Activated naive CD4-positive, alpha-beta T cell (primary cell): ENCODE measurements at places on chromosomes 2 and 18.
A peak's percentile ranks its signal among the peaks of the same experiment; 100 is the strongest.

- no peak for DNase-seq
Observed at GRCh38 chr18:35729991-35730668, 148.6 kb downstream of the GALNT1 start.

GRCh38 chr18:12658426-12659138 lies 675 bp upstream of the SPIRE1 start:
- DNase-seq = no peak

DNA sequence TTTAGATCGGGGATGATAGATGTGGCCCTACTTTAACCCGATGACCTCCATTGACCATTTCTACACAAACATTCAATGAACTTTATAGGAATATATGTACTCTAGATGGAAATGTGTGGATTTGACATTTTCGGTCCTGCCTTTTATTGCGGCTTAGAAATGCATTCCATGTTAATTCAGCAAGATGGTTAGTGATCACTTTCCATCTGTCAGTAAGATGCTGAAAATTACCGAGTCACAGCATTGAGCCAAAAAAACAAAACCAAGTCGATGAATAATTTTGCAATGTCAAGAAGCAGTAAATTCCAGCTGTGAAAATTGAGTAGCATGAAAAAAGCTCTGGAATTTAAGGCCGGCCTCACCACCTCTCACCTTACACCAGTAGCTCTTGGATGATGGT lies 1642.6 kb upstream of the NXPH2 start:
- no peak for DNase-seq

DNA sequence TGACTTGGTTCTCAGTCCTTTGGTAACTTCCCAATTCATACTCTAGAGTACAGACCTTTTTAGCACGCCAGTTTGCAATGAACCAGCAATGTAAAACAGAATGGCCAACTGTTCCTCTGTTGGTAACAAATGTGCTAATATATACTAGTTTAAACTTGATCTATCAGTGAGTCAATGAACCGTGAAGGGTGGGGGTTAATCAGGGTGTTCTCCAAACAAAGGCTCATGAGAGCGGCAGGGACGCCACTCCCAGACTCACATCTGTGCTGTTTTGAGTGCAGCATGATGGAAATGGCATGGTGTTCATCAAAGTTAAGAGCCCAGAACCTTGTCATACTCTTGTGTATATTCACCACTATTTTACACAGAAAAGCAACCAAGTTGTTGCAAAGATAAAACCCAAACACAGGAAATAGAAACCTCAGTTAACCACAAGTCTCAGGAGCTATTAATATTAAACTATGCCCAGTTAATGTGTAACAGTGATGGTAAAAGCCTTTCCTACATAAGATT lies 70.3 kb downstream of the CERKL start:
- no peak for DNase-seq

- DNase-seq = no peak
Observed at GRCh38 chr2:168090366-168091135, 156.8 kb downstream of the STK39 start.

DNA sequence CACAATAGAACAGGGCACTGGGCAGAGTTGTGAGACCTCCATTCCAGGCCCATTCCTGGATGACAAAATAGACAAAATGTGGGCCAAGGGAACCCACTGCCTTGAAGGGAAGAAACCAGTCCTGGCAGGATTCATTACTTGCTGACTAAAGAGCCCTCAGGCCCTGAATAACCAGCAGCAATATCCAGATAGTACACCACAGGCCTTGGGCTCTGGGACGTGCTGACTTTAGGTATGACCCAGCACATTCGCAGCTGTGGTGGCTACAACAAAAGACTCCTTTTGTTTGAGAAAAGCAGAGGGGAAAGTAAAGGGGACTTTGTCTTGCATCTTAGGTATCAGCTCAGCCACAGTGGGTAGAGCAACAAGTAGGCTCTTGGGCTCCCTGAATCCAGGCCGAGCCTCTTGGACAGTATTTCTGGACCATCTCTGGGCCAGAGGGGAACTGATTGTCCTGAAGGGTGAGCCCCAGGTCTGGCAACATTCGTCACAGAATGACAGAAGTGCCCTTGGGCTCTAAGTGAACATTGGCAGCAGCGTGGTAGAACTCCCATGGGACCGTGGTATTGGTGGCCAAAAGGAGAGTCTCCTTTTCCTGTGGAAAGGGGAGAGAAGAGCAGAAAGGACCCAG lies 89.9 kb upstream of the CD226 start:
- DNase-seq = no peak

GRCh38 chr18:46601141-46601805 lies 55.7 kb downstream of the LOXHD1 start:
- DNase-seq = no peak

GRCh38 chr18:74868461-74868860 lies 270.8 kb downstream of the ZNF407 start:
- no peak for DNase-seq

DNA sequence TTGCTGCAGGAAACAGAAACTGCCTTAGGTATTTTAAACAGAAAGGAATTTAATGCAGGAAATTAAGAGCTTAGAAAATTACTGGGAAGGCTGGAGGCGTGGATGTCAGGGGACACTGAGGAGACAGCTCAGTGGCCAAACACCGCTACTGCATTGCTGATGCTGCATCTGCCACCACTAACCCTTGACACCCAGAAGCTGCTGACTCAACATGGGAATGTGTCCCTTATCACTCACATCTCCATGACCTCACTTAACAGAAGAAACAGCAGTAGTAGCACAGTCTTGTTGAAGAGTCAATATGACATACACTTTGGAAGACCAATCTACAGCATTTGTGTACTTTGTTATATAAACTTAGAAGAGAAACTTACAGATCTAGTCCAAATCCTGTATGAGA lies 906.1 kb downstream of the SLC4A3 start:
- no peak for DNase-seq

DNA sequence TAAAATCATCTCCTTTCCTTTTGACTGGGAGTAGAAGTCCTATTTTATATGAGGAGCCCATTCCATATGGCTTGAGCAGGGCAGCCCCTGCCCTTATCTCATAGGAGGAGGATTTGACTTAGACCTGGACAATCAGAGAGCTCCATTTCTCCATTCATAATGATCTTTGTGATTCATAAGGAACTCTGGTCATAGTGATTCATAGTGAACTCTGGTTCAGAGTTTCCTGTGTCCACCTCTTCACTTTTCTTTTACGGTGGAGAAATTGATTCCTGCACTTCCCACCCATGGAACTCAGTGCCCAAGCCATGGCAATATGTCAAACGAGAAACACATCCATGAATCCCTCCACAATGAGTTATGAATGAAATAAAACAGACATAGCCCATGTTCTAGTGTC lies 12.8 kb upstream of the MYO3B start:
- DNase-seq = no peak

DNA sequence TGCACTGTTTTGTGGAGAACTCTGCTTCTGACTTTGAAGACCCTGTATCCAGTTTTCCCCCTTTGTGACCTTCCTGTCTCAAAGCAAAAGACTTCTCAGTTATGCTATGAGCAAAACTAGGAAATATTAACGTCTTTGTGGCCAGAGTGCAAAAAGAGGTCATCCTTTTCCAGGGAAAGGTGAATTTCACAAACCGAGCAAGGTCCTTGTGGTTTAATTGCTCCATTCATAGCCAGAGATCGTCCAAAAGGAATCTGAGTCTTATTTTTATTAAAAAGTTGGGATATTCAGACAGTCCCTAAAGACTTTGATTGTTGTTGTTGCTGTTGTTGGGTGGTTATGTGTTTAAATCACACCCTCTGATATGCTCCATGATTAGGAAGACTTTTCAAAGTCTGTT lies 77.4 kb downstream of the NAB1 start:
- DNase-seq = no peak

- DNase-seq = no peak
Observed at GRCh38 chr18:56305583-56305982, 332.8 kb downstream of the TXNL1 start.

DNA sequence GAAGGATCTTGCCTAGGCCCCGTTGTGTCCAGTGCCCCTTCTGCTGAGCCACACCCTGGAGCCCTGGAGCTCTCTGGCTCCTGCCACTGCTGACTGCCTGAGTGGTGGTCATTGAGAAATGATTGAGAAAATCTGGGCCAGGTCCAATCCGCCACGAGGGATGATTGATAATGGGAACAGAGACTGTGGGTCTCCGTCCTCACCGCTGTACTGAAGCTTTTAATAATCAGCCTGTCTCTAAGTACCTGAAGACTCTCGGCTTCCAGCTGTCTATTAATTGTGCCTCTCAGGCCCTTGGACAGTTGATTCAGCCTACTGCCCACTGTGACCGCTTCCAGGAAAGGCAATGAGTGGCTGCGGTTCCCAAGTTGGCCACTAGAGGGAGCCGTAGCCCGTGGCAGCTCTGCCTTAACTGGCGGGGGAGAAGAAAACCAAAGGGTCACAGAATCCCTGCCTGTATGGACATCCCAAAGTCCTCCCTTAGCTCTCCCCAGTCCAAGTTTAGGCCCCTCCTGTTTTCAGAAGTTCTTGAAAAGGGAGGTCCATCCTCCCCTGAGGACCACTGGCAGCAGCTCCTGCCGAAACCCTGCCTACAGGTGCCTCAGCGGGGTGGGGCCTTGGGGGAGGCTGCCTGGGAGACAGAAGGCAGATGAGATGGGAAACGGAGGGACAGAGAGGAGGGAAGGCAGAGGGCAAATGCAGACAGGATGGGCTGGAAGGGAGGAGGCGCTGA lies 213.6 kb downstream of the TNS1 start:
- DNase-seq = peak; percentile 77

- DNase-seq = no peak
Observed at GRCh38 chr18:69737851-69738250, 209.8 kb downstream of the CD226 start.

DNA sequence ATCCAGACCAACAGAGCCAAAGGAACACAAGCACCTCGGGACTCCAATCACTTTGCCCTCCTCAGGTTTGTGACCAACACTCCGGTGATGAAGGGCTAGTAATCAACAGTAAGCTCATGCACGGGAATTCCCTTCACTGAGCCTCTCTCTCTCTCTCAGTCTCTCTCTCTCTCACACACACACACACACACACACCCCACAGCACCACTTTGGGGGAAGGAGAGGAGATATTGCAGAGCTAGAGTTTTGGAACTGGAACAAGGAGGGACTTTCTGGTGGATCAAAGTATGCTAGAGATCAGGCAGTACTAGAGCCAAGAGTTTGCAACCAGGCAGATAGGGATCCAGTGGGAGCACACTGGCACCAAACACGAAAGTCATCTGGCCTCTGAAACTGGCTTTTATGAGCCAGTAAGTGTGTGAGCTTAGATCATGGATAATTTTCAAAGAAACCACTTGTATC lies 98.7 kb downstream of the ANKRD44 start:
- DNase-seq = no peak

- peak; percentile 61 for DNase-seq
Observed at GRCh38 chr2:213151437-213152064, at the start of gene IKZF2. IKZF2 (minus strand) TSS chr2:213151612; CDS start chr2:213148629, 2,983 bp downstream.

- DNase-seq = no peak
Observed at GRCh38 chr2:55371376-55371775, 48.3 kb downstream of the CCDC88A start.

- no peak for DNase-seq
Observed at GRCh38 chr2:234459401-234460009, 37.4 kb downstream of the ARL4C start.

- DNase-seq = no peak
Observed at GRCh38 chr2:236168110-236169080, at the start of gene GBX2. GBX2 (minus strand) TSS chr2:236168386; CDS start chr2:236167971, 415 bp downstream.

- no peak for DNase-seq
Observed at GRCh38 chr18:58581265-58581664, 47.6 kb downstream of the ALPK2 start.

DNA sequence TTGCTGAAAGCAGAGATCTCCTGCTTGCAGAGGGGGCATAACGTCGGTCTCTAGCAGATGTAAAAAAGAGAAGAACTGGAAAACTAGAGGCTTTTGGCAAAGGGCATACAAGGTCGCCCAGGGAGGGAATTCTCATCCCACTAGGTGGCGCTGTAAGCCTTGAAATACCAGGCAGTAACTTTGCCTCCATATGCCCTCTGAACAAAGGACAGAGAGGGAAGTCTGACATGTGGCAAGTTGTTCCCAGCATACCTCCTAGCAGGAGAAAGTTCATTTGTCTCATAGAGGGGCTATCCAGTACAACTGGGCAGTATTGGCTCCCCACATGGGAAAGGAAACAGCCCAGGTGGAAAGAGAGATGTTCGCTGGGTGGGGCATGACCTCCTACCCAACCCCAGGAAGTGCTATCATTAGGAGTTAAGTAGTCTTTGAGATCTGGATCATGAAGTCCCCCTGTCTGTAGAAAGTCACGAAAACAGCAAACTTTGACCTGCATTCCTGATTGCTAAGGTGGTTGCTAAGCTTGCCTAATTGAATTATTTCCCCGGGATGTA lies 39.9 kb downstream of the STK17B start:
- DNase-seq = peak; percentile 13
